HS-27A (cell line): ENCODE measurements at places on chromosomes 2 and 18.

DNA sequence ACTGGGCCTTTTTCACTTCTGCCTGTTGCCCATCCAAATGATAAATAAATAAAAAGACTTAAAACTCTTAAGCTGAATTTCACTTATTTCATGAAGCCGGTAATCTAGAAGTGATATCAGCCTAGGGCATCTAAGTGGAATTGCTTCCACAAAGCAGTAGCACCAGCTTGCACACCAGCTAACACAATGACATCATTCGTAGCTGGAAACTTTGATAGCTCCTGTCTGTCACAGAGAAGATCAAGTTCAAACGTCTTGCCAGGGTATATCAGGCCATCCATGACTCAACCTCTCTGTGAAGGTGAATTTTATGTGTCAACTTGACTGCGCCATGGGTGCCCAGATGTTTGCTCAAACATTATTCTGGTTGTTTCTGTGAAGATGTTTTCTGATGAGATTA, 161.7 kb upstream of the MYT1L start:
- DNase-seq: no peak

GRCh38 chr2:62884514-62884913, 166.1 kb upstream of the OTX1 start:
- no peak for DNase-seq

DNA sequence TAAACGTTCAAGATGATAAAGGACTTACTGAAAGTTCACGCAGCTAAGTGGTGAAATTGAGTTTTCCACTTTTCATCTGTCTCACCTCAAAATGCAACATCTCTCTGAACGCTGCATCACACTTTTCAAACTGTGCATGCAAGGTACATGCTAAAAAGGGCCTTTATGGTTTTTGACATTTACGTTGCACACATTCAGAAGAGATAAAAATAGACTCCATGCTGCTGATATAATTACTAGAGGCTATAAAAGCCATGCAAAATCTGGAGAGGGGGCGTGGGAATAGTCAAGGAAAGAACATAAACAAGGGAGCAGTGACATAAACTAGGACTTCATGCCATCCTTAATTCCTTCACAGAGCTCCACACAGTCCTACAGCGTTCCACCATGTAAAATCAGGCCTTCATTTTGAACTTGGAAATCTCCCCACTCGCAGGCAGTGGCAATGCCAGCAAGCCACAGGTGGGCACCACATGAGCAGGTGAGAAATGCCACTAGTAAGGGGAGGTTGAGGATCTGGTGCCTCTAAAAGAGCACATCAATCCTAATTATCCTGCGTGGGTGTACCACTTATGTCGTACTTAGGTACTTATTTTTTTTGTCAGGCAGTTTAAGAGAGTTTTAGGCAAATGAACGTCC, 71.4 kb downstream of the ZEB2 start:
- no peak for DNase-seq

GRCh38 chr18:78980279-78980771, 707 bp downstream of the SALL3 start:
- DNase-seq: no peak

DNA sequence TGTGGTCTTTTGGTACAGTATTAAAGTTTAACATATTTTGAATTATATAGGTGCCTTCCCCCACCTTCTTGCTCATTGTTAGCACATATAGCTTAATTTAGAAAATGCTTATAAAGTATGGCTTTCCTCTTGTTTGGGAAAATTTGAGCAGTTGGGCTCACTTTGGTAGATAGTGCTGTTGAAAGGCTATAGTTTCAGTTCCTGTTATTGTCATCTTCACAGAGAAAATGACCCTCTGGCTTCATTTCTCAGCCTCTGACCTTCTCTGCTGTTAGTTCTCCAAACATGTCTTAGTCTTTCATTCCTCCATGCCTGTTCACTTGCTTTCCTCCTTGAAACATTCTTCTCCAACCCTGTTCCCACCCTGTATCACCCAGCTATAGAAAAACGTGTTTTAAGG, 200.6 kb downstream of the WDR7 start:
- no peak for DNase-seq

DNA sequence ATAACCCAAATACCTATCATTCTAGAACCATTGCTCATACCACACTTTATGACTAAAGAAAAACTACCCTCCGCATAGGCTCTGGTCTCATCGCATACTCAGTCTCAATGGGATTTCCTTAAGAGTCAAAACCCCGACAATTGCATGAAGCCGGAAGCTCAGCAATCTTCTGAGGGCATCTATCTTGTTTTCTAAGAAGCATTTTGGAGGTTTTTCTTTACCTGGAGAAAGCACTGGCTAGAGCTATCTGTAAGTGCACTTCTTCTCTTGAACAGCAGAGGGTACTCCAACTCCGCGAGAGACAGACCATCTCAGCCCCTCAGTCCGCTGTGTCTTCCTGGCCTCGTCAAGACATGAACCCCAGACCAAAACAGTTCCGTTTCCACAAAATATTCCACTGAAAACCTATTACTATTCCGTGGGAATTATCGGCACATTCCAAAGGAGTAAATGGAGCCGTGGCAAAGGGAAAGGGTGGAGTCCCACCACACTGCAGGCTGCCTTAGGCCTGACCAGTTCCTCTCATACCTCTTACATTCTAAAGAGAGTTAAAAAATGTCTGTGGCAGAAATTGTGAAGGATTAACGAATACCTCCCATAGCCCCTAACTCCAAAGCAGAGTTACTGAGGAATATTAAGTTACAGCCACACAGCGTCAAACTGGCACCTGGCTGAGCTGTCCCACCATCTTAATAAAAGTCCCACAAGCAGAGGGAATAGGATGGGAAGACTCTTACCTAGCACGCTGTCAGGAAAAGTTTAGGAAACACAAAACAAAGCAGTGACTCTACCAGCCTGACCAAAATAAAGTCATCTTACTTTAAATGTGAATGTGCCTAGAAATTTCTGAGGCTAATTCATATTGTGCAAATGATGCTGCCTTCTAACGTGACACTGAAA, 325.6 kb upstream of the VRK2 start:
- peak; percentile 78 for DNase-seq

DNA sequence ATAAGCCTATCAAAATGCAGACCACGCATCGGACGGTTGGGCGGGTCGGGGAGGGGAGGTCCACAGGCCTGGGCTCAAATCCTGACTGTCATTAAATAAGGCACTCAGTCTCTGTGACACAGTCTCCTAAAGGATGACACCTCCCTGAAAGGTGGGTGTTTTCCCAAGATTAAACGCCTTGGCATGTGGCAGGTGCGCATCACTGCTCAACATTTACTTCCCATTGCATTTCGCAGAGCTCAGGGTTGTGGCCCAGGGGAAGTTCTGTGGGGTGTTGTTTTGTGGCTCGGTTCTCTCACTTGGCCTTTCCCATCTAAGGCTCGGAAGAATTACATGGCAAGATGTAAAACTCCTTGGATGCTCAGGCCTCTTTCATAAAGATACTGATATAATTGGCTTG, 107.4 kb downstream of the NCK2 start:
- DNase-seq: no peak

GRCh38 chr18:21303895-21304294, 61.9 kb downstream of the GREB1L start:
- no peak for DNase-seq

DNA sequence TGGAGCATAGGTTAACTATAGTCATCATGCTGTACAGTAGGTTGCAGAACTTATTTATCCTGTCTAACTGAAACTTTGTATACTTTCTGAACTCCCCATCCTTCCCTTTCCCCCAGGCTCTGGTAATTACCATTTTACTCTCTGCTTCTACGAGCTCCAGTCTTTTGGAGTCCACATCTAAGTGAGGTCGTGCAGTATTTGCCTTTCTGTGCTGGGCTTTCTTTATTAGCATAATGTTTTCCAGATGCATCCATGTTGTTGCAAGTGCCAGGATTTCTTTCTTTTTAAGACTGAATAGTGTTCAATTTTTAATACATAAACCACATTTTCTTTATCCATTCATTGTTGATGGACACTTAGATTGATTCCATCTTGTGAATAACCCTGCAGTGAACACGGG, 464.1 kb downstream of the TGIF1 start:
- DNase-seq: no peak

- DNase-seq: no peak
Measured at GRCh38 chr2:71607151-71607889, 154.0 kb downstream of the DYSF start.

GRCh38 chr2:160270571-160271113, 70.6 kb upstream of the ITGB6 start:
- DNase-seq: no peak

DNA sequence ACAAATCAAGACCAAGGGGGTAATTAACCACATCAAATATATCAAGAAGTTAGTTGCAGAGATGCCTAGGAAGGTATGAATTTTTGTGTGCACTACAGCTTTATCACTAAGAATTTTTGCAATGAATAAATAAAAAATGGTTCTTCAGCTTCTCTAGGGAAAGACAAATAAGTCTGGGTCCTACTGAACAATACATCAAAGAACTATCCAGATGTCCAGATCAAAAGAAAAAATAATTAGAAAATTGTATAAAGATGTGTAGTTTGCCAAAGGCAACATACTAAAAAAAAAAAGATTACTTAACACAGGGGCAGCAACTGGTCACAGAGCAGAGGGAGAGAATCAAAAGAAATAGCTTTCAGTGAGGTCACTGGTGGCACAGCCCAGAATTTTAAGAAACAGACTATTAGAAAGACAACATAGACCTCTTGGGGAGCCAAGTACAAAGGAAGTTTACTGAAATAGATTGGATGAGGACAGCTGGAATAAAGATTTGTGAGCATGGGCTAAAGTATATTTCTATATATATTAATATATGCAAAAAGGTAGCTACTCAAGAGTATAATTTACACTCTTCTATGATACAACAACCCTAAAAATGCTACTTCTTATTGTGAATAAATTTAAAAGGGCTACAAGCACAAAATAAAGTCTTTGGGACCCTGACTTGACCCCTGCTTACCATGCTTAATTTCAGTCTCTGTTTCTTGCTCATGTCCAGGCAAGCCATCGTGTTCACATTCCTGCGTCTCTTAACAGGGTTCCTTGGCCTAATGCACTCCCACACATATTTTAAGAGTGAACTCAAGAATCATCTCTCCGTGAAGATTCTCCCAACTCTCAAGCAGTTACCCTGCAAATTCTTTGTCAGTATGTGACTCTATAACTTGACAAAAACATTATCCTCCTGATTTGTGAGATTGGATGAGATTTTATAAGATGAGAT, 99.0 kb upstream of the GRB14 start:
- no peak for DNase-seq

- no peak for DNase-seq
Measured at GRCh38 chr2:148305476-148305875, 284.6 kb downstream of the MBD5 start.

DNA sequence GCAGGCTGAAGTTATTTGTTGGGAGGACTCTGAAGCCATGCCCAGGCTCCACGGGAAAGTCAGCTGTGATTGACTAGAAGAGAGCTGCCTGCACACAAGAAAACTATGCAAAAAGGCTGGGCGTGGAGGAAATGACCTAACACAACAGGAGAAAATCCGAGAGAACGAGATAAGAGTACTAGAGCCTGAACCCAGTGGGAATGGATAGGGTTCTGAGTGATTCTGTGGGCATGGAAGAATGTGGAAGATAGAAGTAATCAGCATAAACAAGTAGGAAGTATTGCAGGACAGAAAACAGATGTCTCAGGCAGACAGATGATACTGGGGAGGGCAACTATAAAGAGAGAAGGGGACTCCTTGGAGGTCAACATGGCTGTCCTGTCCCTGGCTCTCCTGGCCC, 12.1 kb upstream of the COPS8 start:
- no peak for DNase-seq

DNA sequence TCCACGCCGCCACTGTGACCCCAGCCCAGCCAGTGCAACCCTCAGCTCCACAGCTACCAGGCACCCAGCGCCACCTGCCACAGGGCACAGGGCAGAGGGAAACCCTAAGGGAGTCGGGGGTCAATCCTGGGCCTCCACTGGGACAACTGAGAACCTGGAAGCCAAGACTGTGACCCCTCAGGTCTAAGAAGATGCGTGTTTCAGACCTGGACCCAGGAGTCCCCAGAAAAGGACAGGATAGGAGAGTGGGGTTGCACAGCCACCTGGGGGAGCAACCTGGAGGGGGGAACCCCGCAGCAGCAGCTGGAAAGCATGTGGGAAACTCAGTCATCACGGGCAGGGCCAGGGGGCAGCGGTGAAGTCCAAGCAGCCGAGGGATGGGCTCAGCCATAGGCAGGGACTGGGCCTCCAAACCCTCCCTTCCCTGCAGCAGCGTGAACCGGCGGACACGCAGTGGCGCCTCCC, 4.1 kb downstream of the ESPNL start:
- no peak for DNase-seq

GRCh38 chr2:37143974-37144373, 12.8 kb downstream of the EIF2AK2 start:
- no peak for DNase-seq

GRCh38 chr2:84838434-84839145, 42.3 kb downstream of the TRABD2A start:
- DNase-seq: peak; percentile 51

DNA sequence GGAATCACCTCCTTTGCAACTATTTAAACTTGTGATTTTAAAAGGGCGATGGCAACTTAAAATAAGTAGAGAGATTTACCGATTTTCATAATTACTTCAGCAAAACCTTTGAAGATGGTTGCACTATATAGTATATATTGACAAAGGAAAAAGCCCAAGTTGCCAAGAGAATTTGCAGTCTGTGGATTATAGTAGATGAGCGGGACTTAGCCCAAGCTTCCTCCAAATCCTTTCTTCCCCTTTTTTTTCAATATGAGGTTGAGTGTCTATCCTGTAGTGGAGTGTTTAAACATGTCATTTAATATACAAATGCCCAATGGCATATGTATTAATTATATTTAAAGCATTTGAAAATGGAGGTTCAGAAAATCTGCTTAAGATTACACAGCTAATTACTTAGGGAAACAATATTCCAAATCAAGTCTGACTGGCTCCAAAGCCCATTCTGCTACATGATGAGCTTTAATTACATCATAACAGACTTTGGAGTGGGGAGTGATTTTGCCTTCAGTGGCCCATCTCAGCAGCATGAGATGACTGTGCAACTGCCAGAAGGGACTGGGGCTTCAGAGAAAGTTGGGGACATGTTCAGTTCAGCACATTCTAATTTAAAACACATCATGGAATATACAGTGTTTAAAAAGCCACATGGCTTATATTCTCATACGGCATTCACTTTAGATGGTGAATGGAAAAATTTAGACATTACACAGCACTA, 73.2 kb downstream of the COL3A1 start:
- no peak for DNase-seq

DNA sequence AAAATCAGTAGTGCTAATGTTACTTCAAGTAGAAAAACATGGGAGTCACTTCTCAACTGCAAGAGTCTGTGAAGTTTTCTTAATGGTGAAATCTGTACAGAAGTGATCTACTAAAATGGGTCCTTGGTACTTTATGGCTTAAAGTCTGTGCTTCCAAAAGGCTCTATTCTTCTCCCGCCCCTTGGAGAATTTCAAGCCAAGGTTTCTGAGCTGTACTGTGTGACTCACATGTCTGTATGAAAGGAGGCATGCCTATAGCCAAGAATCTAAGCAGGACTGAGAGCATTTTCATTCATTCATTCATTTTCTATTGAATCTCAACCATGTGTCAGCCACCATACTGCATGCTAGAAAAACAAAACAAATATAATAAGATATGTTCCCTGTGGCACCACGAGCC, 19.8 kb upstream of the DDX18 start:
- DNase-seq: no peak

- DNase-seq: no peak
Measured at GRCh38 chr2:151071382-151071781, 190.3 kb downstream of the RBM43 start.

GRCh38 chr2:48944956-48945355, 189.4 kb upstream of the LHCGR start:
- DNase-seq: no peak

- no peak for DNase-seq
Measured at GRCh38 chr2:142165790-142166189, 35.0 kb upstream of the LRP1B start.

GRCh38 chr2:166115589-166115988, 12.2 kb downstream of the SCN1A start:
- DNase-seq: no peak
